ENCODE measurements at places on chromosomes 7 and 10.

DNA sequence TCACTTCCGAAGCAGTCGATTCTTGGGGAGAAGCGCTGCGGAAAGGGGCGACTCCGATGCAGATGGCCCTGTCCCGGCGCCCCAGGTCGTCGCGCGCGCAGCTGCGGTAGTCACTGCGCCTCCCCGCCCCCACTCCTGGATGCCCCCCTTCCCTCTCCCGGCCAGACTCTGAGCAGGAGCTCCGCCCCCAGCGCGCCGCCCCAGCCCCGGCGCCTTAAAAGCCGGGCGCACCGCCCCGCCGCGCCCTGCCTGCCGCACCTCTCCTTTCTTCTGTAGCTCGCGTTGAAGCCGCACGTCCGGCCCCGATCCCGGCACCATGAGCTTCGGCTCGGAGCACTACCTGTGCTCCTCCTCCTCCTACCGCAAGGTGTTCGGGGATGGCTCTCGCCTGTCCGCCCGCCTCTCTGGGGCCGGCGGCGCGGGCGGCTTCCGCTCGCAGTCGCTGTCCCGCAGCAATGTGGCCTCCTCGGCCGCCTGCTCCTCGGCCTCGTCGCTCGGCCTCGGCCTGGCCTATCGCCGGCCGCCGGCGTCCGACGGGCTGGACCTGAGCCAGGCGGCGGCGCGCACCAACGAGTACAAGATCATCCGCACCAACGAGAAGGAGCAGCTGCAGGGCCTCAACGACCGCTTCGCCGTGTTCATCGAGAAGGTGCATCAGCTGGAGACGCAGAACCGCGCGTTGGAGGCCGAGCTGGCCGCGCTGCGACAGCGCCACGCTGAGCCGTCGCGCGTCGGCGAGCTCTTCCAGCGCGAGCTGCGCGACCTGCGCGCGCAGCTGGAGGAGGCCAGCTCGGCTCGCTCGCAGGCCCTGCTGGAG is at the start of gene INA:
Gene INA, plus strand, starts transcription at position 243 of the 817 bp plus-strand sequence. Its CDS starts 74 bp downstream, at position 317.
- H3K4me1 ChIP-seq: peaks cover 2% of the 10 kb centered on the region
- no peak for DNase-seq
- H3K27me3 ChIP-seq: peaks cover 53% of the 10 kb centered on the region
- H3K36me3 ChIP-seq: no peaks in the 10 kb centered on the region

- peak overlapping the region; percentile 94 for H3K4me3 ChIP-seq
- peaks cover 18% of the 10 kb centered on the region for H3K27me3 ChIP-seq
- no peak for DNase-seq
- peaks cover 28% of the 10 kb centered on the region for H3K4me1 ChIP-seq
- peak overlapping the region; percentile 76 for H3K27ac ChIP-seq
Observed at GRCh38 chr10:8056378-8056777, 1.9 kb downstream of the GATA3 start.

GRCh38 chr10:18094793-18095192 is 45.4 kb upstream of the CACNB2 start:
- H3K4me3 ChIP-seq: no peak overlapping the region
- no peak for DNase-seq
- no peaks in the 10 kb centered on the region for H3K4me1 ChIP-seq
- H3K27me3 ChIP-seq: no peaks in the 10 kb centered on the region
- no peak overlapping the region for H3K27ac ChIP-seq

GRCh38 chr7:32574626-32575025 is 79.3 kb downstream of the AVL9 start:
- H3K4me3 ChIP-seq: no peak overlapping the region
- H3K27ac ChIP-seq: no peak overlapping the region
- H3K4me1 ChIP-seq: no peaks in the 10 kb centered on the region
- DNase-seq: no peak

- no peak for DNase-seq
- no peaks in the 10 kb centered on the region for H3K27me3 ChIP-seq
- no peaks in the 10 kb centered on the region for H3K36me3 ChIP-seq
- H3K27ac ChIP-seq: no peak overlapping the region
- H3K4me1 ChIP-seq: no peaks in the 10 kb centered on the region
- H3K4me3 ChIP-seq: no peak overlapping the region
Observed at GRCh38 chr7:39248692-39249090, 271.0 kb downstream of the POU6F2 start.

DNA sequence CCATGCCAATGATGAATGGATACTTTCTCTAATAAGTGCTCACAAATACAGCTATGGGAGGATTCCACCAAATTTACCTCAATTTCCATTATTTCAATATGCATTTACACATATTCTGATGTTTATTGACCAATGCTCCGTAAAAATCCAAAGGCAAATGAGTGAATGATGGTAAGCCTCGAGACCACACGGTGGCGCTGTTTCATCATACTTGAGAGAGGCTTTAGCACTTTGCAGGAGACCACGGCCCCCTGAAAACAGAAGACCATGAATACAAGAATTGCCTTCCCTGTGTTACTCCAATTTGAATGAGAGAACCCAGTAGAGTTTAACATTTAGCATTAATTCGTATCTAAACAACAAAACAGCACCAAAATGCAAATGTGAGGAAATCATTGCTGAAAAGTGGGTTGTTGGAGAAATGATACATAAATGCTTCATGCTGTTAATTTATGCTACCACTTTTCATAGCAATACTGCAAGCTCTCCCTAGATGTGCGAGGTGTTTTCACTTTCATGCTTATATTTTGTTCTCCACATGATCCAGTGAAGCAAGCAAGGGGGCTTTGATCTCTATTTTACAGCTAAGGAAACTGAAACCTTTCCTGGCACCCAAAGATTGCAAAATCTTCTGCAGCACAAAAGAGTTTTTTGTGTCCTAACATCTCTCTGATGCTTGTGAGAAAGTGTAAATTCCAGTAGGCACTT is 35.4 kb downstream of the TRIL start:
- no peak overlapping the region for H3K27ac ChIP-seq
- peaks cover 5% of the 10 kb centered on the region for H3K4me1 ChIP-seq
- H3K27me3 ChIP-seq: no peaks in the 10 kb centered on the region
- DNase-seq: peak; percentile 61
- H3K4me3 ChIP-seq: no peak overlapping the region

- no peak for DNase-seq
- H3K4me1 ChIP-seq: no peaks in the 10 kb centered on the region
- H3K4me3 ChIP-seq: no peak overlapping the region
- no peaks in the 10 kb centered on the region for H3K27me3 ChIP-seq
Observed at GRCh38 chr7:146067880-146068279, 48.7 kb upstream of the CNTNAP2 start.

GRCh38 chr7:3844540-3845151 is 543.6 kb downstream of the SDK1 start:
- H3K4me1 ChIP-seq: no peaks in the 10 kb centered on the region
- H3K27ac ChIP-seq: no peak overlapping the region

- H3K4me3 ChIP-seq: no peak overlapping the region
- no peak for DNase-seq
- H3K27me3 ChIP-seq: no peaks in the 10 kb centered on the region
- no peak overlapping the region for H3K27ac ChIP-seq
- H3K4me1 ChIP-seq: no peaks in the 10 kb centered on the region
- no peaks in the 10 kb centered on the region for H3K36me3 ChIP-seq
Observed at GRCh38 chr7:19670806-19671205, 38.0 kb downstream of the POLR1F start.

GRCh38 chr10:79354141-79354540 is 6.9 kb downstream of the PPIF start:
- DNase-seq: no peak
- H3K4me1 ChIP-seq: no peaks in the 10 kb centered on the region
- no peaks in the 10 kb centered on the region for H3K27me3 ChIP-seq
- H3K36me3 ChIP-seq: peaks cover 69% of the 10 kb centered on the region
- no peak overlapping the region for H3K27ac ChIP-seq

GRCh38 chr10:30357075-30357801 is 8.2 kb upstream of the MTPAP start:
- H3K4me3 ChIP-seq: no peak overlapping the region
- DNase-seq: no peak
- peaks cover 6% of the 10 kb centered on the region for H3K4me1 ChIP-seq
- H3K27me3 ChIP-seq: no peaks in the 10 kb centered on the region
- no peak overlapping the region for H3K27ac ChIP-seq
- no peaks in the 10 kb centered on the region for H3K36me3 ChIP-seq

- no peak overlapping the region for H3K4me3 ChIP-seq
- DNase-seq: no peak
- no peaks in the 10 kb centered on the region for H3K27me3 ChIP-seq
- no peaks in the 10 kb centered on the region for H3K4me1 ChIP-seq
- no peak overlapping the region for H3K27ac ChIP-seq
- no peaks in the 10 kb centered on the region for H3K36me3 ChIP-seq
Observed at GRCh38 chr7:116802746-116803152, 59.6 kb upstream of the CAPZA2 start.

DNA sequence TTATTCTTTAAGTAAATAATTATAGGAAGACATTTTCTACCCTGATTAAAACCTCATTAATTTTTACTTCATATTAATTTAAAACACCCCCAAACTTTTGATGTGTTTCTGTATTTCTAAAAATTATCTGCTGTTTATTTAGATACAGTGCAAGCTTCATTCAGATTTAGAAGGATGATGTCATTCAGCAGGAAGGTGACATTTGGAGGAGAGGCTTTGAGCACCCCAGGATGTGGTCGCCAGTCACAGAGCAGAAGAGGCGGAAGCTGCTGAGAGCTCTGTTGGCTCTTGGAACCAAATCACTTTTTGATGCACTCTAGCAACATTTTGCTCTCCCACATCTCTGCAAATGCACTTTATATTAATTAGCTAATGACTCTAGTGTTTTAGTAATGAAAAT is 233.9 kb upstream of the CACNA2D1 start:
- H3K27ac ChIP-seq: peak overlapping the region; percentile 68
- peaks cover 15% of the 10 kb centered on the region for H3K4me1 ChIP-seq
- DNase-seq: peak; percentile 59
- H3K36me3 ChIP-seq: no peaks in the 10 kb centered on the region

GRCh38 chr10:124625831-124626238 is 118.3 kb downstream of the FAM53B start:
- no peak overlapping the region for H3K27ac ChIP-seq
- peaks cover 85% of the 10 kb centered on the region for H3K4me1 ChIP-seq
- no peak for DNase-seq
- H3K4me3 ChIP-seq: no peak overlapping the region

DNA sequence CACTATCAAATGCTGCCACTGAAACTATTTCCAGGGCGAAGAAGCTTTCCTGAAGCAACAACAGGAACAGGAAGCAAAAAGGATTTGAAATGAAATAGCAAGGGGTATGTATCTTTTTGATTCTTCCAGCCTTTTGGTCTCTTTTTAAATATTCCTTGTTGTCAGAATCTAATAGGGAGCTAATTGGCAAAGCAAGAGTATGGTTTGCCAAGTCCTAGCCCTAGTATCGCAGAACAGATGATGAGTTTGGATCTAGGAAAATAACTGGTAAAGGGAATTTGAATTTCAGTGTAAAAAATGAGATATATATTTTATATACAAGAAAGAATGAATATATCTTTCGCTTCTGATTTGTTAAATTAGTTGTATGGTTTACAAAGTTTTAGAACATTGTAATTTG is 252.5 kb downstream of the ANKRD7 start:
- H3K27ac ChIP-seq: no peak overlapping the region
- H3K27me3 ChIP-seq: peaks cover 3% of the 10 kb centered on the region
- no peak overlapping the region for H3K4me3 ChIP-seq
- no peaks in the 10 kb centered on the region for H3K36me3 ChIP-seq
- no peak for DNase-seq

DNA sequence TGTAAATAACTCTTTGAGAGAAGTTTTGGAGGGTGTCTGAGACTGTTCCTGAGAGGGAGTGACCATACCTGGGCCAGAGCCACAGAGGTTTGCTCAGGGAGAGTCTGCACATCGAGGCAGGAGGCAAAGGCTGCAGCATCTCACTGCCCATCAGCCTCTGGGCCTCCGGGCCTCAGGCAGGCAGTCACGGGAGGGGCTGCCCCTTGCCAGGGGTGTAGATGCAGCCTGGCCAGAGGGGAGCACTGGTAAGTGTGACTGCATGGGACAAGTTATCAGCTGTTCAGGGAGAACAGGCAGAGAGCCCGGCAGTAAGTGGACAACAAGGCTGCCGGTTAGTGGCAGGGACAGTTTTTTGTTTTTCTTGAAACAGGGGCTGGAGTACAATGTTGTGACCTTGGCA is 55.9 kb downstream of the ZNF467 start:
- no peak overlapping the region for H3K4me3 ChIP-seq
- no peak overlapping the region for H3K27ac ChIP-seq
- H3K27me3 ChIP-seq: no peaks in the 10 kb centered on the region
- H3K36me3 ChIP-seq: peaks cover 10% of the 10 kb centered on the region

GRCh38 chr10:100019787-100020141 is 10.0 kb upstream of the DNMBP start:
- H3K36me3 ChIP-seq: no peaks in the 10 kb centered on the region
- no peak overlapping the region for H3K4me3 ChIP-seq
- no peaks in the 10 kb centered on the region for H3K4me1 ChIP-seq
- no peak for DNase-seq
- no peak overlapping the region for H3K27ac ChIP-seq
- H3K27me3 ChIP-seq: no peaks in the 10 kb centered on the region

DNA sequence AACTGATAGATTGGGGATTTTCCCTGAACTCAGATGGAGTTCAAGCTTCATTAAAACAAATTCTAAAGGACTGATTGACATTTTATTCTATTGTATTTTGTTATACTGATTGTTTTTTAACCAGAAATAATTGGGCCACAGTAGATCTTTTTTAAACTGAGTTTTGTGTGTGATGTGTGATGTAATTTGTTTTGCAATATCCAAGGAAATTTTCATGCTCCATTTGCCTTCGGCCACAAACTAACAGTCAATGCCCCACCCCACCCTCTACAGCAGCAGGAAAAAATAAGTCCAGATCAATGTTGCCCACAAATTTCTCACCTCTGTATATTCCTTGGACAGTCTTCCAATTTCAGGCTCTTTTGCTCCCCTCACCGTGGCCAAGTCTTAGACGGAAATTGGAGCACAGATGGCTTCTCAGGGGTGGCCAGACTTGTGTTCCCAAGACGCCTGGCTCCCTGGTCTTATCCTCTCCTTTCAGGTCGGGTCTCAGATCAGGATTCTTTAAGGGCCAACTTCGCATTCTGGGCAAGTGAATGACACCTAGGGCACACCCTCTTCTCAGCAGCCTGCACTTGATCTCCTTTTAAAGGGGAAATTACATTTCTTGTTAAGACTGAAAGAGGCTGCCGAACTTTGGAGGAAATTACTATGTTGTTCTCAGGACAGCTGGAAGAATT is at the start of gene SVOPL:
Gene SVOPL, minus strand, starts transcription at position 506 of the 680 bp plus-strand sequence. CDS start 22,317 bp downstream, outside the sequence.
- H3K27me3 ChIP-seq: peaks cover 4% of the 10 kb centered on the region
- no peak for DNase-seq
- H3K36me3 ChIP-seq: no peaks in the 10 kb centered on the region
- no peaks in the 10 kb centered on the region for H3K4me1 ChIP-seq
- no peak within 1 kb of the TSS for H3K4me3 ChIP-seq

- H3K4me3 ChIP-seq: no peak overlapping the region
- H3K27ac ChIP-seq: no peak overlapping the region
- no peaks in the 10 kb centered on the region for H3K36me3 ChIP-seq
Observed at GRCh38 chr7:135784013-135784412, 35.4 kb upstream of the FAM180A start.
